ENCODE measurements at places on chromosomes 7 and 10.

GRCh38 chr7:11648980-11649379 is 183.0 kb downstream of the THSD7A start:
- no peak for DNase-seq

GRCh38 chr10:88232029-88232895 is 350.9 kb downstream of the RNLS start:
- no peak for DNase-seq

DNA sequence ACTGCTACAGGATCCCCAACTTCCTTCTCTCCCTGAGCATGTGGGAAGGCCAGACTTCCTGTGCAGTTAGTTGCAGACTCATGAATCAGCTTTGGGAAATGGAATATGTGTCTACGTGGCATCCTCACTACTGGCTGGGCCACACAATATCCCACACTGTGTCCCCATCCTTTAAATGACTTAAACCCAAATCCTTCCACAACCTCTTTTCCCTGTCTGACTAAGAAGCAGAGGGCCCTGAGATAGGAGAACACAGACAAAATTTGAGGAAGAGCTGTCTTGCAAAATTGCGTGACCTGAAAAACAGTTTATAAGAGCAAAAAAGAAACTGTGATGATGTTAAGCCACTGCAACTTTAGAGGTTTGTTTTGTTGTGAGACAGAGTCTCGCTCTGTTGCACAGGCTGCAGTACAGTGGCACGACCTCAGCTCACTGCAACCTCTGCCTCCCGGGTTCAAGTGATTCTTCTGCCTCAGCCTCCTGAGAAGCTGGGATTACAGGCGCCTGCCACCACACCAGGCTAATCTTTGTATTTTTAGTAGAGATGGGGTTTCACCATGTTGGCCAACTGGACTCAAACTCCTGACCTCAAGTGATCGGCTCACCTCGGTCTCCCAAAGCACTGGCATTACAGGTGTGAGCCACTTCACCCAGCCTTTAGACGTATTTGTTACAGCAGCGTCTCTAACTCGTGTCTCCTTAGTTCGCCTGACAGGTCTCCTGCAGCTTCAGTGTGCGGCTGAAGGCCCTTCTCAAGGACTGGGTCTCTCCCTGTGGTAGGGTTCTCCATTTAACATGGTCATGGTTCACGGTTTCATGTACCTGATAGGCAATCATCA is 46.9 kb upstream of the SFMBT2 start:
- no peak for DNase-seq

DNA sequence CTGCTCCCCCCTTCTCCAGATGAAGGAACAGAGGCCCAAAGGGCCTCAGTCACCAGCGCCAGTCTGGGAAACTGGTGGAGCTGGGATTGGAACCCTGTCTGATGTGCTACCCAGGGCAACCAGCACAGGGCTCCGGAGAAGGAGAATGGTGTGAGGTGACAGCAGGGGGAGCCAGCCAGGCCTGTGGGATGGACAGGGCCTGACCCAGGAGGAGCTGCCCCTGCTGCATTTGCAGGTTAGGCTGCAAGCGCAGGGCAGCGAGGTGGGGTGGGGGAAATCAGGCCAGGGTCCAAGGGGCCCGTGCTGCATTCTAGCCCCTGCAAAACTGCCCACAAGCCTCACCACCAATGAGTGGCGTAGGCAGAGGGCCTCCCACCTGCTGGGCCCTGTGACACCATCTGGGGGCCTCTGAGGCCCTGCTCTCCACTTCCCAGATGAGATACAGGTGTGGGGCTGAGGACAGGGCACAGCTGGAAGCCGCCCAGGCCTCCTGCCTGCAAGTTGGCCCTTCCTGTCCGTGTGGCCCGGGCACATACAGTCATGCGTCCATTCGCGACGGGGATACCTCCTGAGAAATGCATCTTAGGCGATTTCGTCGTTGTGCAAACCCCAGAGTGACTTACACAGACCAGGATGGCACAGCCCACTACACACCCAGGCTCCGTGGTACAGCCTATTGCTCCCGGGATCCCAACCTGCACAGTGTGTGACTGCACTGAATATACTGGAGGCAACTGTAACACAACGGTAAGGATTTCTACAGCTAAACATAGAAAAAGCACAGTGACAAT is 45.3 kb downstream of the RASGEF1A start:
- no peak for DNase-seq

- DNase-seq, result no peak
Measured at GRCh38 chr7:126378642-126379041, 874.1 kb downstream of the GRM8 start.

All from right kidney (tissue), 9 donors.